ENCODE measurements at places on chromosomes 6 and 20.

- DNase-seq = no peak
Measured at GRCh38 chr20:10837901-10838300, 164.1 kb upstream of the JAG1 start.

DNA sequence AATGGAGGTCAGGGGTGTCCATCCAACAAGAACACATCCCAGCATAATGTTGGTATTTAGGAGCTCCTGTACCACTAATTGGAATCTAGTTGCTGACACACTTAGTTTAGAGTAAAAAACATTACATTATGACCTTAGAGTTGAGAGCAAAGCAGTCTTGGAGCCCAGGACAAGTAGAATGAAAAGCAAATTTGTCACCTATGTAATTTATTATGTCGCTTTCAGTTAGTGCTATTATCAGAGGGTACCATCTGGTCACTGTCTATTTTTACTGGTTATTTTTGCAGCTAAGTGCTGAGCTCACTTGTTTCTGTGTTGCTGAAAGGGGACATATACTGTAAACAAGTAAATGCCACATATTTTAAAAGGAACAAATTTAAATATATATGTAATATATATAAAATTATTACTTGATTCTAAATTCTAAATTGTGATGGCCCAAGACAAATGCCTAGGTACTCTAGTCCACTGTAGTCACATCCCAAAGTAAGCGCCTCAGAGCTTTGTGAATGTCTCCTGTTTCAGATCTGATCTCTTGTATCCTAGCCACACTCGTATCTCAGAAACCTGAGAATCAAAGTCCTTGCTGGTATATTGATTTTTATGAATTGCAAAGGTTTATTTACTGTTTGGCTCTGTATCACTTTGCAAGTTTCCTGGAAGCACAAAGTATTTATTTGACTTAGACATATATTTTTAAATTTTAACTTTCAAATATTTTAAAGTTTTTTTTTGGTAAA is 148.6 kb upstream of the MAN1A1 start:
- DNase-seq = no peak

GRCh38 chr20:31861135-31861384 is 9.3 kb downstream of the DUSP15 start:
- DNase-seq = no peak

- no peak for DNase-seq
Measured at GRCh38 chr6:15472621-15473020, 190.2 kb downstream of the DTNBP1 start.

GRCh38 chr20:19735446-19735845 is 22.6 kb upstream of the RIN2 start:
- DNase-seq = peak; percentile 43

DNA sequence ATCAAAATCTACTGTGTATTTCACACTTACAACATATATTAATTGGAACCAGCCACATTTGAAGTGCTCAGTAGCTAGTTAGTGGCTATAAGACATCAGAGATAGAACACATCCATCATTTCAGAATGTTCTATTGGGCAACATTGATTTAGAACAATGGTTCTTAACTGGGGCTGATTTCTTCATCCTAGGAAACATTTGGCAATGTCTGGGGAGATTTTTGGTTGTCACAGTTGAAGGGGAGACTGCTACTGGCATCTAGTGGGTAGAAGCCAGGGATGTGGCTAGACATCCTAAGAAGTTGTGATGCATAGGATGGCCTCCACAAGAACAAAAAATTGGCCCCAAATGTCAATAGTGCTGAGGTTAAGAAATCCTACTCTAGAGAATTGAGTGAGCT is 132.5 kb downstream of the OLIG3 start:
- no peak for DNase-seq

DNA sequence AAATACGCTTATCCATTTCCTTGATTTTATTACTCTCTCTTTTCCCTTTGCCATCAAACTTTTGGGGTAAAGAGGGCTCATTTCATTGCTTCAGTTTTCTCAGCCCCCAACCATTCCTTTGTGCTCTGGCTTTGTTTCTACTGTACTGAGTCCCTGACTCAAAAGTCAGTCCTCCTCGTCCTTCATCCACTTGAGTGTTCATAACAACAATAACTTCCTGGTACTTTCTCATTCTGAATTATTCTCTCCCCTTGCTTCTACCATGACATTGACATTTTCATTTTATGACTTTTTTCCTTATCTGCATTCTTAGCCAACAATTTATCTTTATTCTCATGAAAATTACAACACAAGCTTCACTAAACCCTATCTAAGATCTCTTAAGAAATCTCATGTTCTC is 911 bp downstream of the ENPP3 start:
- no peak for DNase-seq
